DMS 273 treated with DMSO at 0.1 percent for 48 hours (cell line): ENCODE measurements at places on chromosomes 3 and 15.

DNA sequence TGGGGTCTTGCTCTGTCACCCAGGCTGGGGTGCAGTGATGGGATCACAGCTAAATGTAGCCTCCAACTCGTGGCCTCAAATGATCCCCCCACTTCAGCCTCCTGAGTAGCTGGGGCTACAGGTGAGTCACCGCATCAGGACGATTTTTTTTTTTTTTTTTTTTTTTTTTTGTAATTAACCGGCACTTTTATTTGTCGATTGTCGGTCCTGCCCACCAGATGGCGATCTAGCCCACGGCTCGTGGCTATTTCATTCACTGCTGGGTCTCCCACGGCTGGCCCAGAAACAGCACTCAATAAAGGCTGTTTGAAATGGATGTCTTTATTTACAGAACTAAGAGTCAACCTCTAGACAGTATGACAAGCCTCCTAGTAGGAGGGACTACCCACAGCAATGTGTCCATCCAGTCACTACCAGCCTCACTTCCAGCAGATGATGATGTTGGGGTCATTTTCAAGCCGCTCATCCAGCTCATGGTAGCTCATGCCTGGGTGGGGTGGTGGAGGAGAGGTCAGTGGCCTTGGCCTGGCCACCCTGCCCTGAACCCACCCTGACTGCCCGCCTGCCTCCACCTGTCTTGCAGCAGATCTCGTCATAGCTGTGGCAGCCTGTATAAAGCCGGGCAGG lies 1.8 kb upstream of the ZMYND10 start:
- DNase-seq = no peak

- DNase-seq = no peak
These were observed 233.8 kb downstream of the ZNF385D start for GRCh38 chr3:21517184-21517583.

DNA sequence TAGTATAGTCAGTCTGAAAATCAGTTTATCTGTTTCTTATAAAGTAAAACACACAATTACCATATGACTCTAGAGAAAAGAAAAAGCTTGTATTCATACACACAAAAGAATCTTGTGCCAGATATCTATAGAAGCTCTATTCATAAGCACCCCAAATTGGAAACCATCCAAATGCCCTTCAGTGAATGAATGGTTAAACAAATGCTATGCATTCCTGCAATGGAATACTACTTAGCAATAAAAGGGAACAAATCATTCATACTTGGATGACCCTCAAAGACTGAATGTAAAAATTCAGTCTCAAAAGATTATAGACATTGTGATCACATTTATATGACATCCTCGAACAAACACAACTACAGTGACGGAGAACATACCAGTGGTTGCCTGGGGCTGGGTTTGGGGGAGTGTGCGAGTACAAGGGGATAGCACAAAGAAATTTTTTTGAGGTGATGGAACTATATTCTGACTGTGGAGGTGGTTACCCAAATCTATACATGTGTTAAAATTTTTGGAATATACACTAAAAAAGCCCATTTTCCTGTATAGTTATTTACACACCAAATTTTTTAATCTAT lies 680.6 kb downstream of the NTRK3 start:
- DNase-seq = no peak

DNA sequence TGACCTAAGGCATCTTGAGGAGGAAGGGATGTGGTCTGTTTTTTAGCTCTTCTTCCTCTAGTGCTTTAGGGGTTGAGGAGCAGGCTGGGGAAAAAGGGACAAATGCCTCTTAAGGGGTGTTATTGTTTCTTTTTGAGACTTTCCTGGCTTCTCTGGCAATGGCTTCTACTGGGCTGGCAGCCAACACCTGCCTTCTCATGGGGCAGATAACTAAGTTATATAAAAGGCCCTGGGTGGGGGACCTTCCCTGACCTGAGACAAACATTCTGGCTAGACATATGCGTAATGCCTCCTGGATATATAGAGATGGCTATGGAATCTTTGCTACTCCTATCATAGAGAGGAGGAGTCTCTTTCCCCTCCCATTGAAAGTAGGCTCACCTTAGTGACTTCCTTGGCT lies 179.2 kb upstream of the PROK2 start:
- no peak for DNase-seq

DNA sequence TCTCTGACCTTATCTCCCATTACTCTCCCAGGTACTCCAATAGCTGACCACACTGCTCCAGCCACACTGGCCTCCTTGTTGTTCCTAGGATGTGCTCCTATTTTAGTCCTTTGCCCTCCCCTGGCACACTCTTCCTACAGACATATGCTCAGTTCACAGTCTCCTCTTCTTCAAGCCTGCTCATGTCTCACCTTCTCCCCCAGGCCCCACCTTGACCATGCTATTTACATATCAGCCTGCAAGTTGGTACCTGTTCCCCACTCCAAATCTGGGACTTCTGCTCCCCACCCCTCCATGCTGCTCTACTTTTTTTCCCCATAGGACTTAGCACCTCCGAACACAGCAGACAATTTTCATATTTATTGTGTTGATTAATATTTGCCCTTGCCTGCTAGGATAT lies 84.9 kb upstream of the BCL6 start:
- no peak for DNase-seq

- no peak for DNase-seq
These were observed 47.7 kb upstream of the GRIP2 start for GRCh38 chr3:14587740-14588360.

DNA sequence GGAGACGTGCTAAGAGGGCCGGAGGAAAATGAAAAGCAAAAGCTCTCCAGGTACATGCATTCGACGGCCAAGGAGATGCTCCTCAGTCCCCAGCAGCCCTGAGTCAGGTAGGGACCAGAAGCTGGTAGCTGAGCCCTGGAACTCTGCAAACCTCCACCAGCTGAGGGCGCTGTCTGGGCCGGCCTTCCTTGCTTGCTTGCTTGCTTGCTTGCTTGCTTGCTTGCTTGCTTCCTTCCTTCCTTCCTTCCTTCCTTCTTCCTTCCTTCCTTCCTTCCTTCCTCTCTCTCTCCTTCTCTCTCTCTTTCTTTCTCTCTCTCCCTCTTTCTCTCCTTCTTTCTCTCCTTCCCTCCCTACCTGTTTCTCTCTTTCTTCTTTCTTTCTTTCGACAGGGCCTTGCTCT lies 94.6 kb upstream of the RASGRF1 start:
- DNase-seq = no peak

GRCh38 chr15:81901319-81901718 lies 144.5 kb downstream of the MEX3B start:
- no peak for DNase-seq

GRCh38 chr3:117735481-117736101 lies 1026.0 kb downstream of the TUSC7 start:
- no peak for DNase-seq

DNA sequence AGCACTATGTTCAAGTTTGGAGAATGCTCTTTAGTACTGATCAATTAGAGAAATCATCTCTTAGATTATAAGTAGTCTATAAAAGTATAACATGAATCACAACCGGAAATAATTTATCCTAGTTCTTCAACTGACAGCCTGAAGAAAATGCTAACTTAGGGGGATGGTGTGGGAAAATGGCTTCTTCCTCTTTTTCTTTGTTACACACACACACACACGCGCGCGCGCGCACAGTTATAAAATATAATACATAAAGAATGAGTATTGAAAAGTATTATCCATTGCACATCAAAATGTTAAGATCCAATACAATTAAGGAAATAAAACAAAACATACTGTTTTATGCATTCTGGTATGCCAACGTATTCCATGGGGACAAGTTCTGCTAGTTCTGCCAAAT lies 11.2 kb upstream of the GTF2A2 start:
- no peak for DNase-seq

- no peak for DNase-seq
These were observed 521.5 kb downstream of the RSL24D1 start for GRCh38 chr15:54675241-54675640.

DNA sequence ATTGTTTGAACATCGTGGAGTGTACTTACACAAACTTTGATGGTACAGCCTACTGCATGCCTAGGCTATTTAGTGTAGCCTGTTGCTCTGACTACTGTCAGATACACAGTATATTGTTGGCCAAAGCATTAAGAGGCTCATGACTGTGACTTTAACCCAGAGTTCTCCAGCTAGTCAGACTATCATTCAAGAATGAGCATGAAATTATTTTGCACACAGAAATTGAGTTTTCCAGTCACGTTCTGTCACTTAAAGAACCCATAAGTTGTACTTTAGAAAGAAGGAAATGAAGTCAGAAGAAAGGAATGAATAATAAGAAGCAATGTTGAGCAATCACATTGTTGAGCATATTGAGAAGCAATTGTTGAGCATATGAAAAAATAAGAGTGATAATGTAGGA lies 37.6 kb upstream of the SLC22A13 start:
- no peak for DNase-seq

- no peak for DNase-seq
These were observed 34.5 kb upstream of the CTNNB1 start for GRCh38 chr3:41164777-41165176.

DNA sequence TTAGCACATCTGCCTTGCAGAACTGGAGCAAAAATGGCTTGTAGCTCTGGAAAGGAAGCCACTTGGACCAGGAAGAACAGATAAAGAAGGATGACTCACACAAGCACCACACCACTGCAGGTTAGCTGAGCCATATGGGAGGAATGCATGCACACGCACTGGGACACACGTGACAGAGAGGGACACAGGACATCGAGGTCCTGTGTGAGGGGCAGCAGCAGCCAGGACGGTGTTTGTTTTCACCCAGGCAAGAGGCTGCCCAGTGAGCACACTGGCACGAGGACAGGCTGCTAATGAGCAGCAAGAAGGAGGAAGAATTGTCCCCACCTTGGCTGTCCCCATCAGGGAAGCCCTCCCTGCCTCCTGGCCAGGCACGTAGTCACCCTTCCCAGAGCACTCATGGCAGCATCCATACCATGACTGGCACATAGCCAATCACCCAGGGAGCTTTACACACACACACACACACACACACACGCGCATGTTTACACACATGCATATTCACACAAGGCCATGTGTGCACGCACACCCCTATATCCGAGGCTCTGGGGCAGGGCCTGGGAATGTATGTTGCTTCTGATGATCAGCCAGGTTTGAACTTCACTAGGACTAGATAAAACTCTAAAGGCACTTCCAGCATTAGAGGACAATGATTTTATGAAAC lies 24.0 kb upstream of the SPTBN5 start:
- DNase-seq = no peak

DNA sequence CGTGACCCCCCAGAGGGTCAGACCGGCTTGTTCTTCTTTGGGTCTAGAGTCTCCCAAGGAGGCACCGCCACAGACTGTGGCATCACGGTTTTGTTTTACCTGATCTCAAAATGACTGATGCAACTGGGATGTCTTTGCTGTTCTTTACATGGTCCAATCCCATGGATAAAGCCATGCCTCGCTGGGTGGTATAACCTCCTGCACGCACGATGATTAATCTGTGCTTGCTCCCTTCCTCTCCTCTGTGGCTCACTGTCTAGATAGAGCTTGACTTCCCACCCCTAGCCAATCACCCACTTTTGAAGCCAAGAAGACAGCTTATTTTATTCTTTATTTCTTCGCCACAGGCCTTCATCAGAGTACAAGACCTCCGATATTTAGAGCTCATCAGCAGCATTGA lies 36.6 kb upstream of the RHO start:
- DNase-seq = no peak

GRCh38 chr3:149658744-149659497 lies 1.1 kb upstream of the WWTR1 start:
- DNase-seq = no peak

DNA sequence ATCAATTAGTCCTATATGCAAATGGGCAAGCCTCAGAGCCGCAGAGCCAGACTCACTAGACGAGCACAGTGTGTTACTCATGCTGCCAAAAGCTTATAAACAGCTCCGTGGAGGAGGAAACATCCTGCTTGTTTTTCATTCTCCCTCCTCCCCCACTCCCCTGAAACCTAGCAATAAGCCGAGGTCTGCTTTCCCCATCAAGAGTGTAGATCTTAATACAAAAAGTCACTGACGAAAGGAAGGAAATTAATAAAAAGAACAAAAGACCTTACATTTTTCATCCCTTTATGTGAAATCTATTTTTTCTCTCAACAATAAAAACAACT lies 88.5 kb downstream of the XXYLT1 start:
- peak; percentile 16 for DNase-seq

DNA sequence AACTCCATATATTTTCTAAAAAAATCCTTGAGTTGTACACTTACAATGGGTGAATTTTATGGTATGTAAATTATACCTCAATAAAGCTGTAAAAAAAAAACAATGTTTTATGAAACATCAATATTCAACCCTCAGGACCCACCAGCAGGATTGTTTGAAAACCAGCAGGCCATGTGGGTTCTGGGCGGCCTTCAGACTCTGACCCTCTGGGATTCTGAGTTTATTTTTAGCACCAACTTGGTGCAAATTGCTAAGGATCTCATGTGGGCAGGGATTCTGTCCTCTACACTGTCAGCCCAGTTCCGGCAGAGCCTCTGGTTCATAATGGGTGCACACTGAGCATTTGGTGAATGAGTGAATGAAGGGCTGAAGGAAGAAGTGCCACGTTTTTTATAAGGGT lies 24.2 kb upstream of the TSEN2 start:
- DNase-seq = no peak

- DNase-seq = no peak
These were observed 1.1 kb upstream of the PYGO1 start for GRCh38 chr15:55589287-55589686.

GRCh38 chr15:73821181-73821580 lies 52.2 kb upstream of the TBC1D21 start:
- no peak for DNase-seq

DNA sequence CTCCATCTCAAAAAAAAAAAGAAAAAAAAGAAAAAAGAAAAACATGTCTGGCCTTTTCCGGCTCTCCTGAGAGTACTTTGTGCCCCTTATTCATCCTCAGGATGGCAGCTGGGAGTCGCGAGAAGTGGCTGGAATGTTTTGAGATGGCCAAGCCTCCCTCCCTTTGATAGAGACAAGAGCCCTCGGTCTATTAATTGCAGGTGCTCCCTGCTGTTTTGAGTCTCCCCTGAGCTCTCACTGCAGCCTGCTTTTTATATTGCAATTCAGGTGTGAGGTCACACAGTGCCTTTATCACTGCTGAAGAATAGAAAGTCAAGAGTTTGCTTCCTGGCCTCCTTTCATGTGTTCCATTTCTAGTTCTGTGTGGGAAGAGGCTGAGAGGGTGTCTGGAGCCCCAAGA lies 10.9 kb downstream of the CA12 start:
- DNase-seq = no peak

DNA sequence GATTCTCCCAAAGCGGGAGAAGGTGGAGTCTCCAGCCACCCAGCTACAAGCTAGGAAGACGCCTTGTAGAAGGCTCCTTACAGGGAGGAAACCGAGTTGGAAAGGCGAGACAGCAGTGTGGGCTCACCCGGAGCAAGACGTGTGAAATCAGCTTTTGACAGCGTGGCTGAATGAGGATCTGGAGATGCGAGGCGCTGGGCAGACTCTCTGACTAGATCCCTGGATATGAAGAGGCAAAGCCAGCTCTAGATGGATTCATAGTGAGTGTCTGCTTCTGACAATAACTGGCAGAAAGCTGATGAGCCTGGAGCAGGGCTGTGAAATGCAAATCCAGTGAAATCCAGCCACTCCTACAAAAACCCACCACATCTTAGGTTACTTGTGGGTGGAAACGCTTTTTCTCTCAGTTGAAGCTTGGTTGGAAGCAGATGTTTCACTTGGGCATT lies 41.0 kb downstream of the GOLGA6A start:
- DNase-seq = no peak
